ENCODE measurements at places on chromosomes 5 and 9. TPM values are rescaled to one million over a fixed set of nuclear protein-coding genes. Genes with fewer than 3 reads are reported as not detected.

DNA sequence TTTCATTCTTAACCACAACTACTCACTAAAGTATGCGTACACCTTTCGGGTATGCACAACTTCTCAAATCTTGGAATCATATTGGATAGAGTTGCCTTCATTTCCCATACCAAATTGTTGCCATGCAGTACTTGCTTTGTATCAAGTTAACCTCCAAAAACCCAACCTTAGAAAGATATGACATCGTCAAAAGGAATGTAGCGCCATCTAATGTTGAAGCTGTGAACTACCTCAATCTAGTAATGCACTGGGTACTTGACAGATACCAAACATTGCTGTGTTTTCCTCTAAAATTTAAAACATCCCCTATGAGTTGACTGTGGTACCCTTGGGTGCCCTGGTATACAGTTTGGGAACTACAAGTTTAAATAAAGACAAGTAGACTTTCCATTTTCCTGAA lies 318.4 kb downstream of the ARL15 start:
- H3K27ac ChIP-seq: no peak overlapping the region
- no peak overlapping the region for H3K4me3 ChIP-seq
- no peaks in the 10 kb centered on the region for H3K4me1 ChIP-seq
- no peaks in the 10 kb centered on the region for H3K27me3 ChIP-seq
- no peaks in the 10 kb centered on the region for H3K36me3 ChIP-seq

- no peaks in the 10 kb centered on the region for H3K4me1 ChIP-seq
- no peaks in the 10 kb centered on the region for H3K36me3 ChIP-seq
- no peak overlapping the region for H3K4me3 ChIP-seq
Observed at GRCh38 chr5:111453747-111454146, 58.6 kb downstream of the STARD4 start.

DNA sequence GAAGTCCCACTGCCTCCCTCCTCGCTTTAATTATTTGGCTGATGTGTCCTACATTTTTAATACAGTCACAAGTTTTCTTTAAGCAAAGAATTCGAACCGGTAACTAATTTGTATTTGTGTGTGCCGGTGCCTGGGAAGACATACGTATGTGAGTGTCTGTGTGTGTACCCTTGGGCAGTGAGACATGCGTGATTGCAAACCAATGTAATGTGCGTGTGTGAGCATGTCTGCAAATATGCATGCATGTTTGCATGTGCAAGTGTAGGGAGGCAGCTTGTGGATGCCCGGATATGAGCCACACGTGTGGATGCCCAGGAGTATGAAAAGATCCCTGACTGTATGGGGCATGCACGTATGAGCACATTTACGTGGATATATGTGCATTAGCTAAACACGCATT lies 44.4 kb upstream of the NEK6 start:
- H3K4me1 ChIP-seq: no peaks in the 10 kb centered on the region
- H3K27me3 ChIP-seq: no peaks in the 10 kb centered on the region
- no peaks in the 10 kb centered on the region for H3K36me3 ChIP-seq
- no peak for DNase-seq

ZBED3 gene
- 4.6 TPM for total RNA-seq

- H3K4me1 ChIP-seq: peaks cover 32% of the 10 kb centered on the region
- H3K27ac ChIP-seq: peak overlapping the region; percentile 88
- no peak for DNase-seq
- no peaks in the 10 kb centered on the region for H3K27me3 ChIP-seq
Observed at GRCh38 chr9:133054966-133055365, 6.8 kb upstream of the CEL start.
